Fibroblast of mammary gland (primary cell): ENCODE measurements at places on chromosomes 2 and 18.

DNA sequence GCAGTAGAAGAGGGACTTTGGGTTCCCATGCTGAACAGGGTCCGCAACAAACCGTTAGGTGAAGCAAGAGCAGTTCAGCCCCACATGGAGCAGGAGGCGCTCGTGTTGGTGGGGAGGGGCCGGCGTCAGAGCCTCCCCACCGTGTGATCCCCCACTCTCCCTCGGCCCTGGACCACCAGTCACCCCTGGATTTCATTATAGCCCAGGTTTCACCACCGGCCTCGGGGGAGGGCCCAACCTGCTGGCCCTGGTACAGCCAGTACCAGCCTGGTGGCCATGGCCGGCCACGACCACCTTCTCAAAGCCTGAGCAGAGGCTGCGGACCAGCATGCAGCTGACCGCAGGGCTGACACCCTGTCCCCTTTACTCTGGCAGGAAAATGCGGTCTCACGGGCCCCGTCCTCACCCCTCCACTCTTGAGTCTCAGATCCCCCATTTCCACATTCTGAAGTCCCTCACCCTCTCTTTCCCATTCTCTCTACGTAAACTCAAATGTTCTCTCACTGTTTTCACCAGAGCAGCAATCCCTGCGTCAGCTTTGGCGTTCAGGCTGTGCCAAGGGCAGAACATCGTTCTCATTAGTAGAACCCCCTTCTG, 8.6 kb downstream of the MLPH start:
- no peak for DNase-seq

GRCh38 chr2:18311420-18312195, 248.8 kb downstream of the RDH14 start:
- DNase-seq: peak; percentile 34

DNA sequence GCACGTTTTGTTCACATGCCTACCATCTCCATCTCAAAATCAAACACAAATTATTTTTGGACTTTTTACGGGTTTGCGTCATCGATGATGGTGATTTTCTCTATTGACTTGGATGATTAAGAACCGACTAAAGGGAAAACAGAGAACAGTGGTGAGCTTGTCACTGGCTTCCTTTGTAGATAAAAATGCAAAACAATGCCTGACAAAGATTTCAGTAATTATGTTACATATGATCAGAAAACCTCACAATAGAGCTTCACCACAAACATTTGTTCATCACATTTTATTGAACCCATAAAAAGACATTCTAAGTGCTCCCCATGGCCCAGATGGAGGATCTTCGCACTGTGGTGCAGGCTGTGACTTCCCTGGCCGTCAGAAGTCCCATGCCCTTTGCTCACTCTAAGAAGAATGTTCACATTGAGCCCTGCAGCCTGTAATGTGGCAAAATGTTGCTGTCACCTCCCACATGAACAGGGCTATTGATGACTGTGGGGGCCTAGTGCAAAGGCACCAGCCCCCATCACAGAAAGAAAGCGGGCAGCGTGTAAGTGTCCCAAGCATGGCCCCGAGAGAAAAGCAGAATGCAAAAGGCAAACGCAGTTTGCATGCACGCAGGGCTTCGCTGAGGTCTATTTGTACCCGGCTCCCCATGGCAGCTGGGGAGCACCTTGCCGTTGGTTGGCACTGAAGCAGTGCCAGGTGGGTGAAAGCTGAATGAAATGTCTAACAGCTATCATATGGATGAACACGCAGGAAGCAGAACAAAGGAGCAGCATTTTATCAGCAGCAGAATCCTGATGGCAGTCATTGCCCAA, 60.6 kb downstream of the BCL2 start:
- no peak for DNase-seq

DNA sequence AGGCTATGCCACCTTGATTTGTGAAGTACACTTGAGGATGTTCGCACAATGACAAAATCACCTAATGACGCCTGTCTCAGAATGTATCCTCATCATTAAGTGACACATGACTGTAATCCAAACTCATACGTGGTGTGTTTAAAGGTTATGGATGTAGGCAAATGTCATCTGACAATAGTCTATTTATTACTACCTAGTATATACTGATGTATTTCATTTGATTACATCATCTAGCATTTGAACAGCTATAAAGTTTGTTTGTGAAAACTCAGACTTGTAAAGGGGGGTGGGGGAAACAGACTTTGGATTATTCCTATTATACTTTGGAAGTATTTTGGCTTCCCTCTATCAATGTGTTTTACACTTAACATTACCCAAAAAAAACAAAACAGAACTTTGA, 129.9 kb downstream of the TANC1 start:
- no peak for DNase-seq

DNA sequence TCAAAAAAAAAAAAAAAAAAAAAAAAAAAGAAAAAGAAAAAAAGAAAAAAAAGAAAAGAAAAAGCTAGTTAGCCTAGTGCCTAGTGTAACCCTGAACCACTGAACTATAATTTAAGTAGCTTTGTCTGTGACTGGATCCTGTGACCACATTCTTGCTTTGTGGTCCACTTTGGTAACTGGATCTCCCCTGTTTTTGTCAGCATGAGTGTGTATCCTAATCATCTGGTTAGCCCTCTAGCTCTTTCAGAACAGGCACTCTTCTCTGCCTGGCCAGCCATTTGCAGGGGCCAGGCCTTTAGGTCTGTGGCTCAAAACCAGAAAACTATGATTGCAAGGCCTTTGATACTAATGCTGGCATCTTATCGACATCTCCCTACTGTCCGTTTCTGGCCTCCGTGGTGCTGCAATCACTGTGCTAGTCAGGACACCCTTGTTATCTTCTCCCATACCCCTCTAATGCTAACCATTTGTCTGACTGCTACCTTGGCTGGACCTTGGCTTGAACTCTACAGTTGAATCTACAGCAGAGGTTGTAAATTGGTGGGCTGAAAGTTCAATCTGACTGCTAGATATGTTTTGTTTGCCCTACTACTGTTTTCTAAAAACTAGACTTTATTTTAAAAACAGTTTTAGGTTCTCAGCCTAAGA, 40.5 kb downstream of the RBKS start:
- no peak for DNase-seq

GRCh38 chr18:33720133-33720532, 142.1 kb downstream of the ASXL3 start:
- peak; percentile 85 for DNase-seq

DNA sequence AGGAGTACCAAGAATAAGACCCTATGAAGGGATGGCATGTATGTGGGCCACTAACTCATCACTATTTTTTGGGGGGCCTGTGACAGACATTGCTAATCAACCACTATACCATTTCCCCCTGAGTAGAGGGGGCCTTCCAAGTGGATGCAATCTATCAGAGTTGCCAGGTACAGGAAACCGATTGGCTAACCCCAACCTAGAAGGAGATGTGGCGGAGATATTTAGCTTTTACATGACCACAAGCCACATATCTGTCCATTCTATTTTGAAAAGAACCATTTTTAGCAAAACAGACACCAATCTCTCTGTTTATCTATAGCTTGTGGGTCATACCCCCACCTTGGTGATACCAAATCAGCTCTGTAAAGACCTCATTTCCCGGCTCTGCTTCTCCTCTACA, 51.0 kb downstream of the PAX8 start:
- DNase-seq: no peak

DNA sequence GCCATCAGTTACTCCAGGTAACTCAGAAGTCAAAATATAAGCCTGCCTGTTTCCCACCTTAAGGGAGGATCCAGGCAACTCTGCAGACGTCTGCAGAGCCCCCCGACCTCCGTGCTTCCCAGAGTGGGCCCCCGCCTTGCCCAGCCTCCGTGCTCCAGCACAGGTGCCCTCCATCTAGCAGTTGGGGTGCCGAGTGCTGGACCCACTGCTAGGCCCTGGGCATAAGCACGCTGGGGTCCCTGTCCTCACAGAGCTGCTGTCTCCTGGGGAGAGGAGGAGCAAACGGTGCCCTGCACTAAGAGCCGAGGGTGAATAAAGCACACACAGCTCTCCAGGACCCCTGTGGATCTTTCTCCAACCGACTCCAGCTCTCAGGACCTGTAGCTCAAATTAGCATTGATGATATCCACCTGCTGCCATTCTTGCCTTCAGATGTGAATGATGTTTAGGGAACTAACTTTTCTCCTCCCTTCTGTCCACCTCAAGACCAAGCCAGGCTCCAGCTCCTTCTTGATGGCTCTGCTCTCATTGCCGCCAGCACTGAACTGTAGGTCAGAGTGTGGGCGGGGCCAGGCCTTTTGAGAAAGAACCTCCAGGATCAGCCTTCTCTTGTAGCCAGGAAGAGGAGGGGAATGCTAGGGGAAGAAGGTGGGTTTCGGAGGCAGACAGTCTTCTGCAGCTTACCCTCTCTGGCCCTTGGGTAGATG, 121.2 kb downstream of the SMAD7 start:
- DNase-seq: no peak

GRCh38 chr2:200307724-200308545, 1.4 kb downstream of the SPATS2L start:
- DNase-seq: peak; percentile 53

DNA sequence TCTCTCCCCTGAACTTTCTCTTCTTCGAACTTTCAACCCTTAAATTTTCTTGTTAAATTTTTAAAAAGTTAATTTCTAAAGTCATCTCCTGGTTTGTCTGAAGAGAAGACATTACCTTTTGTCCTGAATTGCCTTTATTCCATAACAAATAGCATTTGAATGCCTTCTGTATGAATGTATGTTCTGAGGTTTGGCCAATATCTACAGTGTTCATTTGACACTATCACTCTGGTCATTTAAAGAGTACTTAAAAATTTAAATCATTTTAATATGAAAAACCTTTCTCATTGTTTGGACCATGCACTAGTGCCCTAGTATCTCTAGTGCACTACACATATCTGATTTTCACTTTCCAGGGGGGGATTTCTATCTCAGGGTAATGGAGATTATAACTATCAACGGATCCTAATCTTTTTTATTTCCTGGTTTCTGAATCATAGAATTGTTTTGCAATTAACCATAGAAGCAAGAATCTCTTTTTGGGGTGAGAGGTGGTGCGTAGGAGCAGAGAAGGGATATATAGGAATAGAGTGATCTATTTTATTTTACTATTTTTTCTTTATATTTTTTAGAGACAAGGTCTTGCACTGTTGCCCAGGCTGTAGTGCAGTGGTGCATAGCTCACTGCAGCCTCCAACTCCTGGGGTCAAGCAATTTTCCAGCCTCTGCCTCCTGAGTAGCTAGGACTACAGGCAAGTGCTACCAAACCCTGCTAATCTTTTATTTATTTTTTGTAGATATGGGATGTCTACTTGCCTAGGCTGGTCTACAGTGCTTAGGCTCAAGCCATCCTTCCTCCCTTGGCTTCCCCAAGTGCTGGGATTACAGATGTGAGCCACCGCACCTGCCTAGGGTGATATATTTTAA, 25.5 kb downstream of the TANC1 start:
- peak; percentile 15 for DNase-seq

DNA sequence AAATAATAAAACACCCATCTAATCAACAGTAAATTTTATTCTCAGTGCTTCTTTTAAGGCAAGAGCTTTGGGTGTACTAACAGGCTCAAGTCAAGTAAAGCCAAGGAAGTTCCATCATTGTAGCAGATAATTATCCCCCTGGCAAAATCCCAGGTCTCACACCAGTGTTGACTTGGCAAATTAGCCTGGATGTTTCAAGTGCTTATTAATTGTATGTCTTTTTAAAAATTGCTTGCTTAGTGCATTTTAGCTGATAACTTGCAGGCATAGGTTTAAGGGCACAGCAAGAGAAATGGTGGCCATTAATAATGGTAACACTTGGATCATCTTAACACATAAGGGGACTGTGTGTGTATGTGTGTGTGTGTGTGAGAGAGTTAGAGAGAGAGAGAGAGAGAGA, 42.0 kb upstream of the FMNL2 start:
- no peak for DNase-seq

- DNase-seq: no peak
Measured at GRCh38 chr2:128590309-128591021, 271.8 kb upstream of the HS6ST1 start.

- DNase-seq: no peak
Measured at GRCh38 chr2:241000831-241001321, 2.5 kb downstream of the SNED1 start.

- no peak for DNase-seq
Measured at GRCh38 chr2:199434555-199434954, 23.2 kb downstream of the SATB2 start.

DNA sequence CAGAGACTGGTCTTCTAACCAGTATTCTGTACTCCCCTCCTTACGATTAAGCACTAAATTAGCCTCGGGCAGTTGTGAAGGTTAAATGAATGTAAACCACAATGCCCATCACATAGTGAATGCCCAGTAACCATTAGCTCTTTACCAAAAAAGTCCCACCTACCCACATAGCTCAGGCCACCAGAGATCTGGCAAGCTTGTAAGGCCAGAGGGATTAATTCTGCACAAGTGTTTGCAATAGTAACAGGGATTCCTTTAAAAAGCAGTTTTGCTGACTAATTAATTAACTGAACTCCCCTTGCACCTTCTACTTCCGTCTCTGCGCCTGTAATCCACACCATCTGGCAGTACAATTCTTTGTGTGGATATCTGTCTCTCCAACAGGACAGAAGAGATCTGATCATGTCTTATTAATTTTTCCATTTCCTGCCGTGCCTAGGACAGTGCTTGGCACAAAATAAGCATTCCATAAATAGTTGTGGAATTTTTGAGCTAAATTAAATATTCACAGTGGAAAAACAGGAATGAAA, 36.2 kb upstream of the IGFBP2 start:
- DNase-seq: no peak

GRCh38 chr2:131145040-131145439, 39.9 kb downstream of the PLEKHB2 start:
- DNase-seq: no peak

- no peak for DNase-seq
Measured at GRCh38 chr2:20818820-20819219, 4.1 kb downstream of the LDAH start.

DNA sequence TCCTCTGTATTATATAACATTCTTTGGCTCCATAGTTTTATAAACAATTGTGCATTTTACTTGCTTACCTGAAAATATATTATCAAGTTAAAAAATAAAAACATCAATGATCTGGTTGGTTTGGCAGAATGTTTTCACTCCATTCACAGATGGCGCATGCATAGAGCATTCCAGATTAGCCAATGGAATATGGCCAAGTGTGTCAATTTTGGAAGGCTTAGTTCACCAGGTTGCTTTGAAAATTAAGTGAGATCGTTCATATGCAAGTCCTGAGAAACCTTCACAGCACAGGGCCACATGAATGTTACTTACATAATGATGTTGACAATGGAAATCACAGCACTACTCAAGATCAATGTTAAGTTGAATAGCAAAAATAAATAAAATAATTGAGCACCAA, 335.7 kb downstream of the GRB14 start:
- no peak for DNase-seq

DNA sequence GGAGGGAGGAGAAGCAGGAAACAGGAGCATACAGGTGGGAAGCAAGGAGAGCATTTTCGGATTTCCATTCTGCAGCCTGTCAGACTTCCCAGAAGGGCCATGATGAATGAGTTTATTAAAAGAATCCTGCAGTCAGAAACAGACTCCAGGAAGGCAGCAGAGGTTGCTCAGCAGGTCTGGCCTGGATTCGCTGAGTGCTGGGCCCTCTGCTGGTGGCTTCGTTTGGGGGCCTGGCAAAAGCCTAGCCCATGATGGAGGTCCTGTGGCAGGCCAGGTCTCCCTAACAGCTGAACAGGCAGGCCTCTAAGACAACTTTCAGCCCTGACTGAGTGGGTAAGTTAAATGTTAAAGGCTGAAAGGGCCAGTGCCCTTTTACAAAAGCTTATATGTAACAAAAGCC, 108.2 kb upstream of the CAPN13 start:
- DNase-seq: no peak

- no peak for DNase-seq
Measured at GRCh38 chr2:3986063-3986462, 282.7 kb downstream of the DCDC2C start.

- no peak for DNase-seq
Measured at GRCh38 chr2:136905779-136906178, 140.4 kb downstream of the THSD7B start.
